ENCODE measurements at places on chromosomes 6 and 20.

DNA sequence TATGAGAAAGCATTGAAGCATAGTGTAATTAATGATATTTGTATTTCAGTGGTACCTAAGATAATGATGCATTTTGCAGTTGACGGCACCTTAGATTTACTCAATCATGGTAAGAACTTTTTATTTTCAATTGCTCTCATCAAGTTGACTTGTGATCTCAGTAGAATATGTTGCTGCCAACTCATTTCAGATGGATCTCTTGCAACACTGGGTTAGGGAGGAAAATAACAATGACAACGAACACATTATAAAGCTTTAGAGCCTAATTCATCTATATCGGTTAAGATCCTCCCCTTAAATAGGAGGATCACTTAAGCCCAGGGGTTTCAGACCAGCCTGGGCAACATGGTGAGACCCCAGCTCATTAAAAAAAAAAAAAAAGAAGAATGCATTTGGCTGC is 18.0 kb upstream of the TBC1D22B start:
- DNase-seq = no peak

- no peak for DNase-seq
Measured at GRCh38 chr20:48319943-48320584, 507.7 kb downstream of the PREX1 start.

- no peak for DNase-seq
Measured at GRCh38 chr6:151443454-151443853, 8.5 kb downstream of the RMND1 start.

GRCh38 chr6:52981222-52981900 is 13.7 kb downstream of the GSTA4 start:
- DNase-seq = no peak

DNA sequence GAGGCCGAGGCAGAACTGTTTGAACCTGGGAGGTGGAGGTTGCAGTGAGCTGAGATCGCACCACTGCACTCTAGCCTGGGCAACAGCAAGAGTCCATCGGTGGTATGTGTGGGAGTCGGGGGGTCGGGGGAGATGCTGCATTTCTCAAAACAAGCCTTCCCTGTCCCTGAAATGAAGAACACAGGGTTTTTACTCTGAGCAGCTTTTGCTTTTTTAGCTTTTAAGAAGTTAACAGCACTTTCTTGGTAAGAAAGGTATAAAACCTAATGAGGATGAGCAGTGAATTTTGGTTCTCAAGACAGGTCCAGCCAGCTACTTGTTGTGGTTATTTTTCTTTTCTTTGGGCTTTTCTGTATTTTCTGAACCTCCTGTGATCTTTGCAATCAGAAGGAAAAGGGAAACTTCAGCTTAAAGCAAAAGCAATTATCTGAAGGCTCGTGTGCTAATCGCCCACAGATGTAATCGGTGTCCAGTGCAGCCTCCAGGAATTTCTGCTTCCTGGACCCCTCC is 3.7 kb downstream of the RPL10A start:
- no peak for DNase-seq

GRCh38 chr6:134177236-134177635 is 124.8 kb upstream of the SLC2A12 start:
- DNase-seq = no peak

- no peak for DNase-seq
Measured at GRCh38 chr20:24993337-24994185, 1.0 kb upstream of the APMAP start.

- DNase-seq = no peak
Measured at GRCh38 chr6:6057442-6058053, 50.8 kb upstream of the NRN1 start.

- no peak for DNase-seq
Measured at GRCh38 chr6:79168695-79168980, 65.8 kb downstream of the HMGN3 start.

GRCh38 chr6:18117136-18117535 is 5.3 kb downstream of the NHLRC1 start:
- DNase-seq = no peak

DNA sequence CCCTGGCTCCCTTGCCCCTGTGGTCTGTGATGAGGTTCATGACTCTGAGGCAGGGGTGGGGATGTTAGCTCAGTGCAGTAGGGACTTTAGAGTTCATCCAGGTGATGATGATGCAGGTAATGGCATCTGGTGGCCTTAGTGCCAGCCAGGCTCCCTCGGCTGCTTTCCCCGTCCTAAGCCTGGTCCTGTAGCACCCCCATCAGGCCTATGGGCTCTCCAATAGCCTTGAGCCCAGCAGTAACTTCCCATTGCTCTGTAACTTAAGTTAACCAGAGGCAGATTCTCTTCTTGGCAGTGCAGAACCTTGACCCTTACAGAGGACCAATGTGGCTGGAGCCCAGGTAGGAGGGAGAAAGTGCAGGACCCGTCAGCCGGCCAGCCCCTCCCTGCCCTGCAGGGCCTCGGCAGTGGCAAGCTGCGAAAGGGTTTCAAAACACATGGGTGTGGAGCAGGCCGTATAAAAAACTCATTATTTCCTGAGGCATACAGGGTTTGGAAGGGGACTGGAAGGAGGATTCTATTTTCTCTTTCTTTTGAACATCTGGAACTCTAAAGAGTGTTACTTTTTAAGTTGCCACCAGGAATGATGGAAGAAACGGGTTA is 406.9 kb downstream of the CDH26 start:
- DNase-seq = no peak

DNA sequence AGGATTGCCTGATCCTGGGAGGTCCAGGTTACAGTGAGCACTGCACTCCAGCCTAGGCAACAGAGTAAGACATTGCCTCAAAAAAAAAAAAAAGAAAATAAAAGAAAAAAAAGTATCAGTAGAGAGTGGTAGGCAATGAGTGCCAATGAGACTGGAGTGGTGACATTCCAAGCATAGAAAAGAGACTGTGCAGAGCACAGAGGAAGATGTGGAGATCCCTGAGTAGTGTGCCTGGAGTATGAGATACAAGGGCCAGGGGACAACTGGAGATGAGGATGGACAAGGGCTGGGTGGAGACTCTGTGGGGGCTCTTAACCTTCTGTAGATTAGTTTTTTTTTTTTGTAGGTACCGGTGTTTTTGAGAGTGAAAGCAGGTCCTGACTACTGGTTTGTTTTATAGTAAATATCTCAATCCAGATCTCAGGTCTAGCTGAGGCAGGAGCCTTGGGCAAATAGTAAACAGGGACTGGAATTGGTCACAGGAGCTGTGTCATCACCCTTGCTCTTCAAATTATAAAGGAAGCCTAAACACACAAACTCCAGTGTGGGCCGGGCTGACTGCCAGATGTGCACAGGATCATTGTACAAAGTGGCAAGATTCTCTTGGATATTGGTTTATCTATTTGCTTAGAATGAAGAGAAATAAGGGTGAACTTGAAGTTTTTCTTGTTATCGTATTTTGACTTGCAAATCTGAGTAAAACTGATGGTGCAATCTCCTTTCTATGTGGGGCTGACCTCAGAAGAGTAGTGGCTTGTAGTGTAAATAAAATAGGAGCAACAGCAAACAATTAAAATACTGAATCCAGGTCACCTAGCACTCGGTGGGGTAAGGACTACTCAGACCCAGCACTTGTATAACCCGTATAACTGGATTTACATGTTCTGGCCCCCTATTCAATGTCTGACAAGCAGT is 144.9 kb downstream of the SOX4 start:
- DNase-seq = no peak

DNA sequence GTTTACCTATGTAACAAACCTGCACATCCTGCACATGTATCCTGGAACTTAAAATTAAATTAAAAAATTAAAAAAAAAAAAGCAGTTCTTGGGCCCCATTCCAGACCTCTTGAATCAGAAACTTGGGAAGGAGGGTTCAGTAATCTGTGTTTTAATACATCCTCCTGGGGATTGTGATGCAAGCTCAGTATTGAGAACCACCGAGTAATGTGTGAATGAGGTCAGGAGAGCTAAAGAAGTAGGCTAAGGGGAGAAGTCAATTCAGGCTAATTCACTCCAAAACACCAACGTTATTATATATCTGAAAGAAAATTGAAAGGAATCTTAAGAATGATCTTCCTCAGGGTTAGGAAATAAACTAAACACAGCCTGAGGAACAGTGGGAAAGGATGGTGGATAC is 120.4 kb downstream of the RNF144B start:
- DNase-seq = no peak

DNA sequence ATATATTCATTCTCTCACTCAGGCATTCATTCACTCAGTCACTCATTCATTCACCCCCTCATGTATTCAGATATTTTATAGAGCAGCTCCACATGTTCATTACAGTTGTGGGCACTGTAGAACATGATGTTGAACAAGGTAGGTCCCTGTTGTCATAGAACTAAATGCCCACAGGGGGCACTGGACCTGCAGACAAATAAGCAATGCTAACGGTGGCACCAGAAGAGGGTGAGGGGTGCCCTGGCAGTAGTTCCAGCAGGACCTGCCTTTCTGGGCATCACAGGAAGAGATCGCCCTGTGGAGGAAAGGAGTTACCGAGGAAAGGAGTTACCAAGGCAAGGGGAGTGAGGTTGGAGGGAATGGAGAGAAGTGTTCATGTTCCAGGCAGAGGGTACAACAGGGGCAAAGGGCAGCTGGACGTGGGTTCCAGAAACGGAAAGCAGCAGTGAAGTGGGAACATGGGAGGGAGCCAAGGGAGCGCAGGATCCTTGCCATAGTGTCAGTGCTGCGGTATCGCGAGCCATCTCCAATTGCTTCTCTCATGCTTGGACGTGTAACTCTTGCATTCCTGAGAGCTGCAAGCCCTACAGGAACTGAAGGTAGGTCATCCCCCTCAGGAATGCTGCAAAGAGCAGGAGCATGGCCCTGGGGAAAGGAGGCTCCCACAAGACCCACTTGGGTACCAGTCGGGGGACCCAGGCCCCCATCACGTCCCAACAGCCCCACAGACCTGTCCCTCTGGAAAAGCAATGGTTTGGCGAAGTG is 128.2 kb downstream of the EDN3 start:
- DNase-seq = no peak

DNA sequence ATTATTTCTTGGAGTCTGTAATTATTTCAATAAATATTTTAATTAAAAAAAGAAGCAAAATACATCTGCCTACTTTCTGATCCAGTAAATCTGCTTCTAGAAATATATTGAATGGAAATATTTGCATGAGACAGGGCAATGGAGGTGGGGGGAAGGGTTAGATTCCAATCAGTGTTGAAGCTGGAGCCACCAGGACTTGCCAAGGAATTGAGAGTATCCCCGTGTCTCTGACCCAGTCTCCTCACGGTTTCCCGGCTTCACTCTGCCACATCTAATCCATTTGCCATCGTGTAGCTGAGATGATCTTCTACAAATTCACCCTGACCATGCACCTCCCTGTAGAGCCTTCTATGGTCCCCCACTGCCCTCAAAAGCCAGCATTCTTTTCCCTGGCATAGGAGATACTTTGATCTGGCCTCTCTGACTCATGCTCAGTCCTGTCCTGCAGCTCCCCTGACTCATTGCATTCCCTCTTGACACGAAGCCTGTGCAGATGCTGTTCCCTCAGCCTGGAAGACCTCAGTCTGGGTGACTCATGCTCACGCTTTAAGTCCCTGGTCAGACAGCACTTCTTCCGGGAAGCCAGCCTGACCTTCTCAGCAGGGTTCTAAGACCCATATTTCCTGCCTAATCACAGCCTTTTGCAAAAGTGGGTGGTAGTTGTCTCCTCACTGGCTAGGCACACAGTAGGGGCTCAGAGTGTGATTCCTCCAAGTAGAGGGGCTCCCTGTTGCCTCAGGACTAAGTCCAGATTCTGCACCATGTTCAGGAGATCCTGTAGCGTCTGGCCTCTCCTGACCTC is 23.0 kb upstream of the FKBP1A start:
- DNase-seq = no peak

- peak; percentile 77 for DNase-seq
Measured at GRCh38 chr6:169789944-169790927, 38.8 kb downstream of the ERMARD start.

DNA sequence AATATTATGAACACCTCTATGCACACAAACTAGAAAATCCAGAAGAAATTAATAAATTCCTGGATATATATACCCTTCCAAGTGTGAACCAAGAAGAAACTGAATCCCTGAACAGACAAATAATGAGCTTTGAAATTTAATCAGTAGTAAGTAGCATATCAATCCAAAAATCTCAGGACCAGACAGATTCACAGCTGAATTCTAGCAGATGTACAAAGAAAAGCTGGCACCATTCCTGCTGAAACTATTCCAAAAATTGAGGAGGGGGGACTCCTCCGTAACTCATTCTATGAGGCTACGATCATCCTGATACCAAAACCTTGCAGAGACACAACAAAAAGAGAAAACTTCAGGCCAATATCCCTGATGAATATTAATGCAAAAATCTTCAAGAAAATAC is 67.0 kb upstream of the PDE7B start:
- no peak for DNase-seq

DNA sequence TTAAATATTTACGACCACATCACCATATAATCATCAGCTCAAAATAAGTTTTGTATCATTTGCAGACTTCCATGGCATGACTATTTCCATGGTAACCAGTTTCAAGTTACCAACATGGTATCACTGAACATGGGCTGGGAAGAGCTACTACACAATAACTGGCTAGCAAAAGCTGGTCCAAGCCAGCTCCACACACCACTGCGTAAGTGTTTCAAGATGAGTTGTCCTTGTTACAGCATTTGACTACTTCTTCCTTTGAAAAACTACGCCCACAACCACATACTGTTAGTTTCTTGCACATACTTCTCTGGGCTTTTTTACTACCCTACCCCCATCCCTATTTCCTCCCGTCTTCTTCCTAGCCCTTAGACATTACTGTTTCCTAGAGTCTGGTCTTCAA is 8.5 kb downstream of the CD164 start:
- DNase-seq = peak; percentile 43

DNA sequence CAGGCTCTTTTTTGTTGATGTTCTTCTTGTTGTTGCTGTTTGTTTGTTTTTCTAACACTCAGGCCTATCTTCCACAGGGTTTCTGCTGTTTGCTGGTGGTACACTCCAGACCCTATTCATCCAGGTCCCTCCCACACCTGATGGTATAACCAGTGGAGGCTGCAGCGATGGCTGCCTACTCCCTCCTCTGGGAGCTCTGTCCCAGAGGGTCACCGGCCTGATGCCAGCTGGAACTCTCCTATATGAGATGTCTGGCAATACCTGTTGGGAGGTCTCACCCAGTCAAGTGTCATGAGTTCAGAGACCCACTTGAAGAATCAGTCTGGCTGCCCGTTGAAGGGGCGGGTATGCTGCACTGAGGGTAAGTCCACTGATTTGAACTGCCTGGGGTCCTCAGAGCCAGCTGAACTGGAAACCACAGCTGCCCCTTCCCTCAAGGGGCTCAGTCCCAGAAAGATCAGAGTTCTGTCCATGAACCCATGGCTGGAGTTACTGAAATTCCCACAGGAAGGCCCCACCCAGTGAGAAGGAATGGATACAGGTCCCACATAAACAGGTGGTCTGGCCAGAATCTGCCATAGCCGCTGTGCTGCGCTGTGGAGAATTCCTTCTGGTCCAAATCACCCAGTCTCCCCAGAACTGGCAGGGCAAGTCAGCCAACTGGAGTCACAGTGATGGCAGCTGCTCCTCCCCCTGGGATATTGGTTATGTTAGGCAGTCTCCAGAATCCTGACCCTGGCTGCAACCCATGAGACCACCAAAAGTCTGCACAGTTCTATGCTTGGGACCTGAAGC is 664.4 kb downstream of the FRK start:
- DNase-seq = no peak
